ENCODE measurements at places on chromosomes 3 and 15.

- DNase-seq: no peak
Observed at GRCh38 chr3:124263168-124263567, 271.2 kb upstream of the ROPN1 start.

DNA sequence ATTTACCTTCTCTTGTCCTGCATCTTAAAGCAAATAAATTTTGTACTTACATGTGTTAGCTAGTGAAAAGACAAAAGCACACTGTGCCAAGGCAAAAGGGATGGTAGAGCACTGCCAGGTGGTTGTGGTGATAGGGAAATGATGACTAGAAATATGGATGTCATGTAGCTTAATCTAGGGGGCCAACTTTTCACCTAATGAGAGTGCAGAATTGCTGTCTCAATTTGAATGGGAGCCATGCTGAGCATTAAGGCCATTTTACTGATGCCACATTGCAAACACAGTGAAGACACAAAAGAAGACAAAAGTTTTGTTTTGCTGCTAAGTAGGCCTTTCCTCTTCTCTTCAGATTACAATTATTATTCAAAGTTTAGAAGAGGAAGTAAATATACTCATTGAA, 274.7 kb downstream of the PDCD6IP start:
- no peak for DNase-seq

DNA sequence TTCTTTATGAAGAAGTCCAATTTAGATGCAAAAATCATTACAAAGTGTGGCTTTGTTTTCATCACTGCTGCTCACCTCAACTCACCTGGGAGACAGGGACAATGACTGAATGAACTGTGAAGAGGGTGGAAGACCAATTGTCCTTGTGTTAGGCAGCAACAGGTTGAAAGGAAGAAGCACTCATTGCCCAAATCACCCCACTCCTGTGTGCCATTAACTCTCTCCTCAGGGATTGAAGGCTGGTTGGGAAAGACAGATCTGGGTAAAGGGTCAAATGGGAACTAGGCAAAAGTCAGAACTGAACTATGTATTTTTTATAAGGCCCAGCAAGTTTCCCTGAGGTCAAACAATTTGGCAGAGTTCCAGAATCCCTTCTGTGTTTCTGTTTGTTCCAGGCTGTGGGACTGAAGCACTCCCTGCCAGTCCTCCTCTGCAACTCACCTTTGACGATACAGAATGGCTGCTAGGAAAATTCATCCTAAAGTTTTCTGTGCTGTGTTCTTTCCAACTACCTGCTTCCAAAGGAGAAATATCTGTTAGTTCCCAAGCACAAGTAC, 68.6 kb upstream of the CCDC39 start:
- no peak for DNase-seq

GRCh38 chr15:50018491-50018890, 100.5 kb downstream of the ATP8B4 start:
- no peak for DNase-seq

DNA sequence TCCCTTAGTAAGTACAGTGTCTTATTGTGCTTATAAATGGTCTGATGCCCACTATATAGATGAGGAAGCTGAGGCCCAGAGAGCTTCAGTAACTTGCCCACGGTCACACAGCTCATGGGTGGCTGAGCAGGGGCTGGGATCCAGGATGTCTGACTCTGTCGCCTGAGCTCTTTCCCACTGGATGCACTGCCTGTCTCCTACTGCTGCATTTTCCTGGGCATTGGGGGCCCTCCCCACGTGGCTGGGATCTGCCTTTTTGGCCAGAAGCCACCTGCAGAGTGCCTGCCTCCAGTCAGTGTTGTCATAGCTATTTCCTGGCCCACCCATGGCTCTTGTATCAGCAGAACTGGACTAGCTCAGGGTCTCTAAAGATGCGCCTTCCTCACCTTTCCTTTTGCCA, 57.5 kb upstream of the TAMM41 start:
- no peak for DNase-seq

- DNase-seq: peak; percentile 91
Observed at GRCh38 chr3:129616713-129617112, 10.2 kb upstream of the PLXND1 start.

DNA sequence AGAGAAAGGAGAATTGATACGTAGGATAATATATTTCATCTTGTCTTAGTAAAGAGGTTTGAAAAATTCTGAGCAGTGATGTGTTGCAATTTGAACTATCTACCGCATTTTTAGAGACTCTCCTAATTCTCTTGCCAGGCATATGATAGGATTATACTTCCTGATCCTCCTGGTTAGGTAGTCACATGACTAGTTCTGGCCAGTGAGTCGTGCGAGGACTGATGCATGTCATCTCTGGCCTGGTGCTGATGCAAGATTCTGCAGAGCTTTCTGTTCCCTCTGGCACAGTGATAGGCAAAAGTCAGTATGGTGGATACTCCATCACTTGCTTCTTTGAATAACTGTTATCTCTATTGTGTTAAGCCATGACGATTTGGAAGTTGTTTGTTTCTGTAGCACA, 277.6 kb upstream of the NAALADL2 start:
- no peak for DNase-seq

- DNase-seq: no peak
Observed at GRCh38 chr15:76642671-76643070, 262.5 kb downstream of the SCAPER start.

GRCh38 chr3:13588993-13589392, 40.1 kb downstream of the FBLN2 start:
- DNase-seq: no peak

- peak; percentile 83 for DNase-seq
Observed at GRCh38 chr15:90883976-90884718, at the start of gene FES. Gene FES, plus strand, starts transcription at chr15:90884504. Its CDS starts 542 bp downstream, at chr15:90885046.

GRCh38 chr15:73952913-73953750, 26.9 kb downstream of the LOXL1 start:
- DNase-seq: no peak

DNA sequence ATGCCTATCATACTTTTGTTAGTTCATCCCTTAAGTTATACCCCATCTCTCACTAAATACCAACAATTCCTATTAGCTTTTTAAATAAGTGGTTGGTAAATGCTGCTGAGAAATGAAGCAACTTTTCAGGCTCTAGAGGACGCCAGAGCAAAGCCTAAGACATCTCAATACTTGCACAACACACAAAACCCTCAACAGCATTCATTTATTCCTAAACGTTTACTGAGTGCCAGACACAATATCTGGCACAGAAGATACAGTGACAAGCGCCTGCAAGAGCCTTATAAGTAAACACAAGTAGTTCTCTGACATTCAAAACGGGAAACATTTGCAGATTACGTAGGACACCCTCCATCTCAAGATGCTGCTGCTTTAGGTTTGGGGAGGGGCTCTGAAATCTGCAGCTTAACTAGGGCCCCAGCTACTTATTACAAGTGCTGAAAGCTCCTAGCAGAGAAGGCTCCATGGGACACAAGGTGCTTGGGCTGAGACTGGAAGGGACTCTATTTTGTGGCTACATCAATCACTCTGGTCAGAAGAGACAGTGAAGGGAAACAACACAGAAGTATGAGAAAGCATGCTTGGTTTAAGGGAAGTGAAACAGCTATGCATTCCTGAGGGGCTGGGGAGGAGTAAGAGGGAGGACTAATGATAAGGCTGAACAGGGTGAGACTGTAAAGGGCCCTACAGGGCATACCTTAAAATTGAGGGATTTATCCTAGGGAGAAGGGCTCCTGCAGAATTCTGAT, 311.3 kb downstream of the PLCL2 start:
- DNase-seq: peak; percentile 2

- no peak for DNase-seq
Observed at GRCh38 chr3:6622260-6622659, 238.7 kb upstream of the GRM7 start.

GRCh38 chr3:108234387-108234957, 12.2 kb upstream of the IFT57 start:
- no peak for DNase-seq

- no peak for DNase-seq
Observed at GRCh38 chr15:85871545-85871944, 76.8 kb upstream of the KLHL25 start.

GRCh38 chr3:127034195-127034989, 51.5 kb downstream of the PLXNA1 start:
- no peak for DNase-seq
